Left renal pelvis (tissue), 4 donors: ENCODE measurements at places on chromosomes 1 and 21.

DNA sequence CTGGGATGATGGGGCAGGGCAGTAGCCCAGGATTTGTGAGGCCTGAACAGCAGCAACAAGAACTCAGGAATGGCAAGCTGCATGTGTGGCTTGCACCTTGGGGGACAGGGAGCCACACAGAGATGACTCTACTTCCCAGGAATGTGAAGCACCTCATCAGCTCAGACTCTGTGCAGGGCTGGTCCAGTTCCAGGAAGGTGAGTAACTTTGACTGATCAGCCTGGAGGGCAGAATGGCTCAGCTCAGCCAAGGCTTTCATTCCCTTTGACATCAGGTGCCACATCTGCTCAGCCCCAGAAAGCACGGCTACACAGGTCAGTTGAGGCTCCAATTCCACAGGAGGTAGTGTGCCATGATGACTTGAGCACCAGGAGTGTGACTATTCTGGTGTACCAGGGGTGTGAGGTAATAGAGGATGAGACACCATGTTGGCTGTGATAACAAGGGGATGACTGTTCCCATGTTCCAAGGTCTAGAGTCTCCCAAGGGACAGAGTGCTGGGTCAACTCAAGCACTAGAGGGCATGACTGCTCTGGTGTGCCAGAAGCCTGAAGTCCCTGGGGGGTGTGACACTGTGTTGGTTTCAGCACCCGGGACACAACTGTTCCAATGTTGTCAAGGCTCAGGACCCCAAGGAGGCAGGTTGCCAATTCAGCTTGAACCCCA is 625.8 kb upstream of the ADGRL2 start:
- DNase-seq, result no peak

- no peak for DNase-seq
Measured at GRCh38 chr1:96087719-96088118, 633.9 kb upstream of the PTBP2 start.

DNA sequence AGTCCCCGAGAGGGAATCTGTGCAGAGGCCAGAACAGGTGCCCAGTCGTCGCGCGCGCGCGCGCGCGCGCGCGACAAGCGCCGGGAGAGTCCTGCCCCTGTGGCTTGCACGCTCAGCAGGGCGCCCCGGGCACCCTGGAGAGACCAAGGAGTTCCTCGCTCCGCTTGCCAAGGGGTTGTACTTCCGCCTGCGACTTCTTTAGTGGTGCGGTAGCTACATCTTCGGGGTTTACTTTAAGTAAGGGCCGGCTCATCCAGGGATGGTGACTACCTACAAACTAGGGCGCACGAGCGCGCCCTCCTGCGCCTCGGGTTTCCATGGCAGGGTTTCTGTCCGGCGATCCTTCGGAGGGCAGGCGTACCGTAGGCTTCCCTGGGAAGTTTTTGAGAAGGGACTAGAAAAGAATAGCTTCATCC is 1.4 kb downstream of the LHX4 start:
- no peak for DNase-seq

DNA sequence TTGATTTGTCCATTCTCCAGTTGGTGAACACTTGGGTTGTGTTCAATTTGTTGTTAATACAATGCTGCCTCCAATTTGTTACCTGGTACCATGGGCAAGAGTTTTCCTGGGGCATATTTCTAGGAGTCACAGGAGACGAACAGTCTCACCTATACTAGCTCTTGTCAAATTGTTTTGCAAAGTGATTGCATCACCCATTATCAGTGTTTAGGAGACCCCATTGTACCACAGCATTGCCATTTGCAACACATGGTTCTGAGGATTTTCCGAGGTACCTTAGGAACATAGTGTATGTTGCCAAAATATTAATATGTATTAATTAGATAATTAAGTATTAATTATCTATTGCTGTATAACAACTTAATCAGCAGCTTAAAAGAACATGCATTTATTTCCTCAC is 97.8 kb downstream of the LPAR3 start:
- DNase-seq, result no peak

DNA sequence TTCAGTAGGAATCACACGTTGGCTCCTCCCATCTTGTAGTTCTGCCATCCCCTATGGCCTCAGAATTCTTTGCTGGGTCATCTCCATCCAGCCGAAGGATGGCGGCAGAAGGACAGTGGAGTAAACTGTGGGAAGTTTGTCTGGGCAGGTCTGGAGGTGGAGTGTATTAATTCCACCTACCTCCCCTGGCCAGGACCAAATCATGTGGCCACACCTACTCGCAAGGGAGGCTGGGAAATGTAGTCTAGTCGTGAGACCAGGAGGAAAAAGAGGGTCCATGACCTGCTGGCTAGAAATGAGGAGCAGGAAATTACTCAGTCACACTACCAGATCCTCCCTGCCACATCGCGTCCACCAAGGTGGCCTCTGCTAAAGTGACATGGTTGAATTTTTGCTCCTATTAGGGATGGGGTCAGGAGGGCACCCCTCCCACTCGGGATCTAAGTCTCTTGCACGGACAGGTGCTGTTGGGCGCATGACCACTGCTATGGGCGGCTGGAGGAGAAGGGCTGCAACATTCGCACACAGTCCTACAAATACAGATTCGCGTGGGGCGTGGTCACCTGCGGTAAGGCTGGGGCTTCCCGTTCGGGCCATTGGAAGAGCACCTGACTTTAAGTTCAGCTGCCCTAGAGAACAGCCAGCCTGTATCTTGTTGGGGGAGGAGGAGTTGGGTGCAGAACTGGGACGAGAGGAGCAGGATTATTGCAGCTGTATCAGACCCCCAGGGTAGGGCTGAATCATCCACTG is 19.5 kb downstream of the PLA2G5 start:
- DNase-seq, result no peak

DNA sequence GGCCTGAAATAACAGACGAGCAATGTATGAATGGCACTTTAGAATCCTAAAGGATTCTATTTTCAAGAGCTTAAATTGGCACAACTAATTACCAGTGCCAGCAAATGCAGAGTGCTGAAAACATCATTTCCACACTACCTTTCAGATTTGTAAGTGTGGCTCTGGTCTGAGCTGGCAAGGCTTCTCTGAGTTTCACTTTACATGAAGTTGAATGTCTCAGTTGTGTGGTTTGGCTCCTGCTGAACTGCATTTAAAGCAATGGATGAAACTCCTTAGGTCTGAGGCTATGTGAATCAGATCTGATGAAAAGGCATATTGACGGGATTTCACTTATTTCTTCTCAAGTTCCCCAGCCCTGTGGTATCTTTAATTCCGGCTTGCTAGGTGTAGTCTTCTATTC is 114.8 kb upstream of the PTGFR start:
- no peak for DNase-seq

DNA sequence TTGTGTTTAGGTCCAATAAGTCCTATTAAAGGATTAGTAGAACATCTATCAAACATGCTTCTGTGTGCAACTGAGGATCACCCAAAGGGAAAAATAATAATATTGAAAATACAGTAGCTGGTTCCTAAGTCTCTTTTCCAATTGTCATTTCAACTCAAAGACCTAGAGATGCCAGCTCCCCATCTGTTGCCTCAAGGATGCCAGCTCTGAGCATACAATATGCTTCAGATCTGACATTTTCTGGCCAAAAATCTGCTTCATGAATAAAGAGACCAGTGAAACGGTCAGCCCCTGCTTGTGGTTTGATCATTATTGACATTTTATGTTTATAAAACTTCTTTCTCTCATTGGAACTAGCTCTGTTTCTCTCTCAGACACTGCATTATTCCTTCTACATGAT is 72.9 kb downstream of the CCDC185 start:
- no peak for DNase-seq

- DNase-seq, result no peak
Measured at GRCh38 chr21:40272037-40272436, 404.8 kb downstream of the PCP4 start.

DNA sequence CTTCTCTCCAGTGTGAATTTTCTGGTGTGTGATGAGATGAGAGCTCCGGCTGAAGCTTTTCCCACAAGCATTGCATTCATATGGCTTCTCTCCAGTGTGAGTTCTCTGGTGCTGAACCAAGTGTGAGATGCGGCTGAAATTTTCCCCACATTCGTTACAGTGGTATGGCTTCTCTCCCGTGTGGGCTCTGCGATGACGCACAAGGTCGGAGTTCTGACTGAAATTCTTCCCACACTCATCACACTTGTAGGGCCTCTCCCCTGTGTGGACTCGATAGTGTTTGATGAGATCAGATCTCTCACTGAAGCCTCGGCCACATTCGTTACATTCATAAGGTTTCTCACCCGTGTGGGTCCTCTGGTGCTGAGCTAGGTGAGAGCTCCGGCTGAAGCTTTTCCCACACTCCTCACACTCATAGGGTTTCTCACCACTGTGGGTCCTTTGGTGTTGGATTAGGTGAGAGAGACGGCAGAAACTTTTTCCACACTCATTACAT is 7.4 kb downstream of the ZNF436 start:
- no peak for DNase-seq

GRCh38 chr1:1833456-1833855 is 55.2 kb upstream of the NADK start:
- no peak for DNase-seq
